ENCODE measurements at places on chromosomes 3 and 15.

DNA sequence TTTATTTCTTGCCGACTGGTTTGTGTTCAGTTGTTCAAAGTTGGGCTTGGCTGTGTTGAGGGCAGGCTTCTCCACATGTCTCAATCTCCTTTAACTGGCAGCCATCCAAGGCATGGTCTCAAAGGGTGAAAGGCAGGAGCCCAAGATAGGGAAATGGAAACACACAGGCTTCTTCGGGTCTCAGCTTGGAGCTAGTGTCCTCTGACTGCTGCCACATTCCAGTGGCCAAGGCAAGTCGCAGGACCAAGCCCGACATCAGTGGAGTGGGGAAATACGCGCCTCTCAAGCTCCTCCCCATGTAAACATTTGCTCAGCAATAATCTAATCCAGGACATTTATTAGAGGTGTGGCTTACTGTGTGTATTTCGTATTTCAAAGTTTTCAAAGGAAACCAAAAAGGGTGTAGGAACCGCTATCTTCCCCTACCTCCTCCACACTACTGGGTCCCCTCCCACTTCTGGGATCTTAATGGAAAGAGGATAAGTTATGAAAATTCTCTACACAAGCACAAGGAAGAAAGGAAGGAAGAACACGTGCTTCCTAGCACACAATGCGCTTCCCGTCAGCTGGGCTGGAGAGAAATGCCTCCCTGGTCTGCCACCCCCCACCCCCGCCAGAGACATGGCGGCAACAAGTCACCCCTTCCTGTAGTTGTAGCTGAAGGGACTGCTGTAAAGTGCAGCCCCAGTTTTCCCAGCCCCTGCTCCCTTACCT lies 181.7 kb downstream of the FAM43A start:
- DNase-seq, result no peak

DNA sequence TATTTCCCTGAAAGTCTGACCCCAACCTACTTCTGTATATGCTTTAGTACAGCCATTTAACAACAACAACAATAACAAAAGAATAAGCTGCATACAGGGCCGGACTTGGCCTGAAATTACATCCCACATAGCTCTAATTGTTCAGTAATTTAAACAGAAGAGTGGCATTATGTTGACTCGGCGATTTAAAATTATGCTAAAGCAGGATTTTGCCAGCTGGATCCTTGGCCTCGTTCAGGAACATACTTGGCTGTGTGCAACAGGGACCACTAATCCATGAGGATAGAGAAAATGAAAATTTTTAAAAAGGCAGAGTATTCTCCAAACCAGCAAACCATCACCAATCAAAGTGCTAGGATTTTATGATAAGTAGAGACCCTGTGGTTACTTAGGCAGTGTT lies 433.1 kb upstream of the RBMS3 start:
- no peak for DNase-seq

GRCh38 chr3:16824081-16824696 lies 60.6 kb upstream of the PLCL2 start:
- no peak for DNase-seq

- DNase-seq, result peak; percentile 33
Measured at GRCh38 chr3:130894130-130894985, 474 bp downstream of the ATP2C1 start.

- no peak for DNase-seq
Measured at GRCh38 chr3:111548092-111548491, 6.1 kb downstream of the CD96 start.

- DNase-seq, result no peak
Measured at GRCh38 chr15:57996561-57996960, 69.0 kb downstream of the ALDH1A2 start.

DNA sequence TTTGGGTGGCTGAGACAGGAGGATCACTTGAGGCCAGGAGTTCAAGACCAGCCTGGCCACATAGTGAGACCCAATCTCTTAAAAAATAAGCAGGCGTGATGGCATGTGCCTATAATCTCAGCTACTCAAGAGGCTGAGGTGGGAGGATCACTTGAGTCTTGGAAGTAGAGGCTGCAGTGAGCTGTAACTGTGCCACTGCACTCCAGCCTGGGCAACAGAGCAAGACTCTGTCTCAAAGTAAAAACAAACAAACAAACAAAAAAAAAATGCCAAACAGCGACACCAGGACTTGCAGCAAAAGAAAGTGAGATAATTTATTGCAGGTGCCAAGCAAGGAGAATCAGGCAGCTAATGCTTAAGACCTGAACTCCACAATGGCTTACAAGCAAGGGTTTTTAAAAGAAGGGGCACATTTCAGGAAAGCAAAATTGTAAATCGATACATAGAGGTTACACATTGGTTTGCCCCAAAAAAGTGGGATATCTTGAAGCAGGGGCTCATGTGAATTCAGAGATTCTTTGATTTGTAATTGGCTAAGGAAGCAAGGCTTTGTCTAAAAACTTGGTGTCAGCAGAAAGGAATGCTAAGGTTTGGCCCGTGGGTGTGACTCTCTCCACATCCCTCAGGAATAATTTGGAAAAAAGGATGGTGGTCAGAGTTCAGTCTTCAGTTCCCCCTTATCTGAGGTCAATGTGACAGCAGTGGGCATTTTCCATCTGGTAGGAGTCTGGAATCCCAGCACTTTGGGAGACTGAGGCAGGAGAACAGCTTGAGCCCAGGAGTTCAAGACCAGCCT lies 5.2 kb upstream of the MPI start:
- DNase-seq, result no peak

- peak; percentile 26 for DNase-seq
Measured at GRCh38 chr15:100311154-100311625, 30.6 kb downstream of the ADAMTS17 start.

Measured in hypothalamus (tissue), 51 donors.